Calu3 (cell line): ENCODE measurements at places on chromosomes 11 and 22.

DNA sequence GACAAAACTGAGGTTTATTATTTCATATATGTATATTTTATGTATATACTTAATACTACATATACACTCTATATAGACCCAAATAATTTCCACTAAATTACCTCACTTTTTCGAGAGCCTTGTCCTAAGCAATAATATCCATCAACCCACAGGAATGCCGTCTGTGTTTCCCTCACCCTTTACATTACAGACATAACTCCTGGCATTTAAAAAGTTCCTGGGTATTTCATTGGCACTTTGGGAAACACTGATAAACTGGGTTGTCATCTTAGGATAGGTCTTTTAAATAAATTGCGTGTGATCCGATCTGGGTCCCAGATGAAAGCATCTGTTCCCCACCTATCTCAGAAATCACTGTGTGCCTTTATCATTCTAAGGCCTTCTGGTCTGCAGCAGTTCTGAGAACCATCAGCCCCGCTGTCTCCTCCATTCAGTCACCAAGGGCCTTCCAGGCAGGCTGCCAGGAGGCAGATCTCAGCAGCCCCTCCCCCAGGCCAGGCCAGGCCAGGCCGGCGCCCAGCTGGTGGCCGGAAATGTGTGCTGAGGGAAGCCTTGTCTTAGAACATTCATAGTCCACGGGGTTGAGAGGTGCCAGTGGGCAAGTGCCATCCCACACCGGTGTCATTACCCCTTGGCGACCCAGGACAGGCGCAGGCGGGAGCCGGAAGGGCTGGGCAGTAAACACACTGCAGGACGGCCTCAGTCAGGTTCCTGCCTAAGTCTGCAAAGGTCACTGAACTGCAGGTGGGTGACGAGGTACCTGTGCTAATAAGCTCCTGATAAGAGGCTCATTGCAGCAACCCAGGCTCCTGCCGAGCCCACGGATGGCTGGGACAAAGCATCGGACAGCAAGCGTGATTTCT is 3.3 kb downstream of the FGF19 start:
- DNase-seq: peak; percentile 84

GRCh38 chr11:11558396-11558795 is 63.4 kb downstream of the GALNT18 start:
- no peak for DNase-seq

DNA sequence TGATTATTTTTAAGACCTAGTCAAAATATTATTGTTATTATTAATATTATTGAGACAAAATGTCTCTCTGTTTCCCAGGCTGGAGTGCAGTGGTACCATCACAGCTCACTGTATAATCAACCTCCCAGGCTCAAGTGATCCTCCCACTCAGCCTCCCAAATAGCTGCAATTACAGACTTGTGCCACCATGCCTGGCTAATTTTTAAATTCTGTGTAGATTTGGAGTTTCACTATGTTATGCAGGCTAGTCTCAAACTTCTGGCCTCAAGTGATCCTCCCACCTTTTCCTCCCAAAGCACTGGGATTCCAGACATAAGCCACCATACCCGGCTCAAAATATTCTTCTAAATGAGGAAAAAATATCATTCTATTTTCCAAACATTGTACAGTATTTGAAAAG is 37.0 kb downstream of the SLC36A4 start:
- DNase-seq: no peak

DNA sequence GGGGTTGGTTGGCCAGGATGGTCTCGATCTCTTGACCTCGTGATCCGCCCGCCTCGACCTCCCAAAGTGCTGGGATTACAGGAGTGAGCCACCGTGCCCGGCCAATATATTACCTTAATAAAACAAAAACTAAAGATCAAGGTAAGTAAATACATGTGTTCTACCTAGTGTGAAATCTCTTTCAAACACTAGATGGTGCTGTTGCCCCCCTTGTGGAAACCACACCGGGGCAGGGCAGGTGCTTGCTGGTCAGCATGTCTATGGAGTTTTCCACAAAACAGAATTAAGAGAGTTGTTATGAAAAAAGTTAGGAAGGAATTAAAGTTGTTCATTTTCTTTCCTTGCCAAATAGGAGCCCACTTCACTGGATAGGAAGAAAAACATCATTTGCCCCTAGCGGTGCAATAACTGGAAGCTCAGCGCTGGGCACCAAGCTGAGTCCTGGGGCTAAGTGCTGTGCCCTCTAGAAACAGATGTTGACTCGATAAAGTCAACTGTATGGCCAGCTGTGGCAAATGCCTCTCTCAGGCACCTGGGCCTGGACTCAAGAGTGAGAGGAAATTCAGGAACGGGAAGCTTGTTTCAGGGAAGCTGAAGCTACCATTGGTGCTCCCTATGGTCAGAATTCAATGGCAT is 6.3 kb upstream of the KCNJ5 start:
- DNase-seq: peak; percentile 76

- no peak for DNase-seq
Observed at GRCh38 chr22:32692371-32692770, 109.1 kb upstream of the TIMP3 start.

DNA sequence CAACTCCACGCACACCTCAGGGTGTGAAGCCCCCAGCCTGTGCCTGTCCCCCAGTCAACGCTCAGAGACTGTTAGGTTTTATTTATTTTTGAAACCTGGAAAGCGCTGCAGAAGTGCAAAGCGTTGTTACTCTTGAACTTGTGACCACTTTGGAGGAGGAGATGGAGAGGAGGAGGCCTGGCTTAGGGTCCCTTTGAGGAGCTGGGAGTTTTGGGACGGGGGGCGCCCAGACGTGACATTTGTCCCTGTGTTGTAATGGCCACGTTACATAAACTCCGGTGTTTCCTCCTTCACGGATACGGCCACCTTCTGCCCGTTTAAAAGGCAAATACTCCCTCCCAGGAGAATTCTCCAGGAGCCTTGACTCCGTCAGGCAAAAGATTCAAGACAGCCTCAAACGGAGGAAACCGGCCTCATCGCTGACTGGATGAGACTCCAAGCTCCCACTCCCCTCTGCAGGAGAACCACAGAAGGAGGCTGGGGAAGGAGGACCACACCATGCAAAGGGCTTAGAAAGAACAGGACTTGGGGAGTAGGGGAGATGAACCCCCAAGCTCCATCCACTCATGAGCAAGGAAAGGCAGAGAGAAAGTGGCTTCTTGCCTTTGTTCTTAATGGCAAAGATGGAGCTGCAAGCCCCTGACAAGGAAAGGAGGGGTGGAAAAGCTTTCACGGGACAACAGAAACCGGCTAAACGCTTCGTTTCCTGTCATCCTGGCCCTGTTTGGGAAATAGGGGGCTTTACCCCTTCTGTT is 630 bp downstream of the PIK3IP1 start:
- DNase-seq: no peak

DNA sequence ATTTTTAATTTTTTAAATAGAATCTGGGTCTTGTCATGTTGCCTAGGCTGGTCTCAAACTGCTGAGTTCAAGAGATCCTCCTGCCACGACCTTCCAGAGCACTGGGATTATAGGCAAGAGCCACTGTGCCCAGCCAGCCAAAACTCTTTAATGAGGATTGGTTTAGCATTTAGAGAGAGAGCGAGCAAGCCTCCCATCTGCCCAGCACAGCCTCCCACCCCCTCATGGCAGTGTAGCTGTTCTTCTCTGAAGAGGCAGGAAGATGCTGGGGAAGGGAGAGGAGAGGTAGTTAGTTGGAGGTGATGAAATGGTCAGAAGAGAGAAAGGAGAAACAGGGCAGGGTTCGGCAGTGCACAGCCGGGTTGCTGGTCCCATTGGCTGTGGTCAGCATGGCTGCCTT is 105.7 kb downstream of the SCN3B start:
- DNase-seq: no peak

DNA sequence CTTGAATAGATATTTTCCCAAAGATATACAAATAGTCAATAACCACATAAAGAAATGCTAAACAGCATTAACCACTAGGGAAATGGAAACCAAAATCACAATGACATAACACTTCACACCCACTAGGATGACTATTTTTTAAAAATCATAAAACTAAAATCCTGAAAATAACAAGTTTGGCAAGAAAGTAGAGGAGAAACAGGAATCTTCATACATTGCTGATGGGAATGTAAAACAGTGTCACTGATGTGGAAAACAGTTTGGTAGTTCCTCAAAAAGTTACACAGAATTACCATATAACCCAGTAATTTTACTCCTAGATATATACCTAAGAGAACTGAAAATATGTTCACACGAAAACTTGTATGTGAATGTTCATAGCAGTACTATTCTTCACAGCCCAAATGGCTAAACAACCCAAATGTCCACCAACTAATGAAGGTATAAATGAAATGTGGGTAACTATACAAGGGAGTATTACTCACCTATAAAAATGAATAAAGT is 12.5 kb downstream of the PICALM start:
- no peak for DNase-seq

DNA sequence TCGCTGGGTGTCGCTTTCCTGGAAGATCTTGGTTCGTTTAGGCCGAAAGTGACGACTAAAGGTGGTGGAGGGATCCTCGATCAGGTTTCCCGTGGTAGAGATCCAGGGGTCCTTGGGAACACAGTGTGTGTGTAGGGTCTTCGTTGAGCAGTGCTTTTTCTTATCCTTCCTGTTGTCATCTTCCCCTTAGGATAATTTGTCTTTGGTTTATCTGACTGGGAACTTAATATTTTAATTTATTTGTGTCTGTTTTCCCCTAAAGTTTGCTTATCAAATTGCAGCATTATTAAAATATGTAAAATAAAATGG is 403 bp downstream of the RBM7 start:
- no peak for DNase-seq

DNA sequence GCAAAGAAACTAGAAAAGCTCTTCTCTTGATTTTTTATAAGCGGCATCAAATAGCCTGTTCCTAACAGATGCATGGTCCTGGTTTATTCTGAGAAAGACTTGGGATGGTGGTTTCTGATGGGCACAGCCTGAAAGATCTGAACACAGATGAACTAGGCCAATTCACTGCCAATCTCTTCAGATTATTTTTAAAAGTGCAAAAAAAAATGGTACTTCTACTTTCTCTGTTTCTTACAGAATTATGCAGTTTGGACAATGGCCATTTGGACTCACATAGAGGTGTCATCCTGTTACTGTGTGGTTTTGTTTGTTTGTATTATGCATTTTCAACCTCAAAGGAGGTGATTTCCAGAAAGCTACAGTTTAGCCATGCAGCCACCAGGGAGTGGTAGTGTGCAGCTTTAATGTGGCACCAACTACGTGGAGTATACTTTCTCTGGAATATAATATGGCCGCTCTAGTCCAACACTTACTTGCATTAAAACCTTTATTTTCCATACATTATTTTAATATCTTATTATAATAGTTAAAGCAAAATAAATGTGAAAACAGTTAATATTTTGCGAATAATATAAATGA is 469.8 kb upstream of the KIRREL3 start:
- peak; percentile 2 for DNase-seq

DNA sequence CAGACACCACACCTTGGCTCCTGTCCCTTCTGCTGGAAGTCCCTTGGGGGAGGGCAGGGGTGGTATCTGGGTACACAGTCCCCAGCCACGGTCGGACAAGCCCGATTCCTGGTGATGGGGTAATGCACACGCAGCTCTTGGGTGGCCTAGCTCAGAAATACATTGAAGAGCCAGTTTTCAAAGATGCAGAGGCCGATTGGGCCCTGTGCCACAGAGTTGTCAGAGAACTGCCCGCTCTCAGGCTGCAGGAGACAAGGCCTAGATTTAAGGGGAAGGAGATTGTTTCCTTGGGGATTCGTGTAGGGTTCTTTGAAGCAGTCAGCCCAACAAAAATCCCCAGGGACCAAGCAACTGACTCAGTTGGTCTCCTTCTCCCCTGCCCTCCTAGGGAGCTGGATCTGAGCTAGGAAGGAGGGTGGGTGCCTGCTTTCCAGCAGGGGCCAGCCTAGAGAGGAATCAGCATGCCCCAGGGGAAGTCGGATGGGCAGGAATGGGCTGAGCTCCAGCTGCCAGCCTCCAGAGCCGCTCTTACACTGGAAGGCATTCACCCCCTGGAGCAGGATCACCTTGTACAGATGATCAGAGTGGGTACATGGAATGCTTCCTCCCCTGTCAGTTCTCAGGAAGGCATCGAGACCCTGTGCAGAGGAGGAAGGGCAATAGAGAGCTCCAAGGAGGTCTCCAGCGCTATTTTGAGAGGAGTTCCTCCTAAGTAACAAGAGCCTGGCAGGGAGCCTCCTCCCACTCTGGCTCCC is 3.3 kb upstream of the SCN4B start:
- no peak for DNase-seq

DNA sequence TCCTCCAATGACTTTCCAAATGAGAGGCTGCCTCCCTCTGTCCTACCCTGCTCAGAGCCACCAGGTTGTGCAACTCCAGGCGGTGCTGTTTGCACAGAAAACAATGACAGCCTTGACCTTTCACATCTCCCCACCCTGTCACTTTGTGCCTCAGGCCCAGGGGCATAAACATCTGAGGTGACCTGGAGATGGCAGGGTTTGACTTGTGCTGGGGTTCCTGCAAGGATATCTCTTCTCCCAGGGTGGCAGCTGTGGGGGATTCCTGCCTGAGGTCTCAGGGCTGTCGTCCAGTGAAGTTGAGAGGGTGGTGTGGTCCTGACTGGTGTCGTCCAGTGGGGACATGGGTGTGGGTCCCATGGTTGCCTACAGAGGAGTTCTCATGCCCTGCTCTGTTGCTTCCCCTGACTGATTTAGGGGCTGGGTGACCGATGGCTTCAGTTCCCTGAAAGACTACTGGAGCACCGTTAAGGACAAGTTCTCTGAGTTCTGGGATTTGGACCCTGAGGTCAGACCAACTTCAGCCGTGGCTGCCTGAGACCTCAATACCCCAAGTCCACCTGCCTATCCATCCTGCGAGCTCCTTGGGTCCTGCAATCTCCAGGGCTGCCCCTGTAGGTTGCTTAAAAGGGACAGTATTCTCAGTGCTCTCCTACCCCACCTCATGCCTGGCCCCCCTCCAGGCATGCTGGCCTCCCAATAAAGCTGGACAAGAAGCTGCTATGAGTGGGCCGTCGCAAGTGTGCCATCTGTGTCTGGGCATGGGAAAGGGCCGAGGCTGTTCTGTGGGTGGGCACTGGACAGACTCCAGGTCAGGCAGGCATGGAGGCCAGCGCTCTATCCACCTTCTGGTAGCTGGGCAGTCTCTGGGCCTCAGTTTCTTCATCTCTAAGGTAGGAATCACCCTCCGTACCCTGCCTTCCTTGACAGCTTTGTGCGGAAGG is 2.9 kb downstream of the APOC3 start:
- no peak for DNase-seq

DNA sequence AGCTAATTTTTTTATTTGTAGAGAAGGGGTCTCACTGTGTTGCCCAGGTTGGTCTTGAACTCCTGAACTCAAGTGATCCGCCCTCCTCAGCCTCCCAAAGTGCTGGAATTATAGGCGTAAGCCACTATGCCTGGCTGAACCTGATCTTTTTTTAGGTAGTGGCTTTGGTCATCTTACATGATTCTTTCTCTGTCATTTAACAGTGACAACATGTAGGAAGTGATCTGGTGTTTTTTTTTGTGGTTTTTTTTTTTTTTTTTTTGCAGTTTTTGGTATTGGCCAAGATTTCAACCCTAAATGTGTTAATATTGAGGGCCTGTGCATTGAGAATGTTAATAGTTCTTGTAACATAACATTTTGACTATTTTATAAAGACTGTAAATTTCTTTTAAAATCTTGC is 8.0 kb upstream of the FERMT3 start:
- no peak for DNase-seq

GRCh38 chr11:79449040-79449439 is 8.2 kb upstream of the TENM4 start:
- DNase-seq: no peak
